ENCODE measurements at places on chromosomes 3 and 15.

GRCh38 chr3:42497009-42497731 is 5.3 kb upstream of the VIPR1 start:
- no peak for DNase-seq

- DNase-seq: no peak
These were observed 489.1 kb upstream of the CFAP20DC start for GRCh38 chr3:59538753-59539432.

DNA sequence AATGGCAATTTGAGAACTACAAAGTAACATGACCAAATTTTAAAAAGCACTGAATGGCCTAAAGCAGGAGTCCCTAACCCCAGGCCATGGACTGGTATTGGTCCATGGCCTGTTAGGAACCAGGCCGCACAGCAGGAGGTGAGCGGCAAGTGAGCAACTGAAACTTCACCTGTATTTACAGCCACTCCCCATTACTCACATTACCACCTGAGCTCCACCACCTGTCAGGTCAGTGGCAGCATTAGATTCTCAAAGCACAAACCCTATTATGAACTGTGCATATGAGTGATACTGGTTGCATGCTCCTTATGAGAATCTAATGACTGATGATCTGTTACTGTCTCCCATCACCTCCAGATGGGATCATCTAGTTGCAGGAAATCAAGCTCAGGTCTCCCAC is 48.8 kb downstream of the SENP7 start:
- no peak for DNase-seq

DNA sequence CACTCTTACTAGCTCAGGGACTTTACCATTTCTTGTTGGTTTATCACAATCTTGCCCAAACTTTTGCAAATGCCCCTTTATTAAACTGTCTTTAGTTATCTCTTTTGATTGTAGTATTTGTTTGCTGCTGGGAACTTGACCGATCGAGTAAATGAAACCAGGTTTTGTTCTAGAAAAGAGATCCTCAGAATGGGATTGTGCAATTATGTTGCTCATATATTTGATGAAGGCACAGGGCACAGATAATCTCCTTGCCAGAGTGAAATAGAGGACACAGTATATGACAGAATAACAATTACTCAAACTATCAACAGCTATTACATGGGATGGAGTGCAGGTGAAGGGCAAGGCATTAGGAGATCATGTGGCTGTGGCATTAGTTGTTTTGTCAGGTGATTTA is 216.6 kb upstream of the RASGRP1 start:
- DNase-seq: no peak

GRCh38 chr15:52567871-52568600 is 794 bp downstream of the ARPP19 start:
- no peak for DNase-seq

- no peak for DNase-seq
These were observed 228.9 kb upstream of the FEZF2 start for GRCh38 chr3:62602129-62602770.

DNA sequence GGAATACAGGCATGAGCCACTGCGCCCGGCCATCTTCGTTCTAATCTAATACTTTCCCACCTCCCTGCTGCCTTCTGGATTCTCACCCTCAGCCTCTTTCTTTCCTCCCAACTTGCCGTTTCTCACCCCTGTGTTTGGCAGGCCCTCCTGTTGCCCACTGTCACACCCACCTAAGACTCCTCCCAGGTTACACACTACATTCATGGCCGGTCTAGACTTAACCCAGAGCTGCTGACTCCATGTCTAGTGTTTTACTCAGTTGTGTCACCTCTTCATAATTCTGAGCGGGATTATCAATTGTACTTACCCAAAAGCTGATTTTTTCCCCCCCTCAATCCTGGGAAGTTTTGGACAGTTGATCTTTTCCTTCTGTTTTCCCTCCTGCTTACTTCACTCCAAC is 223.8 kb downstream of the FEZF2 start:
- no peak for DNase-seq

DNA sequence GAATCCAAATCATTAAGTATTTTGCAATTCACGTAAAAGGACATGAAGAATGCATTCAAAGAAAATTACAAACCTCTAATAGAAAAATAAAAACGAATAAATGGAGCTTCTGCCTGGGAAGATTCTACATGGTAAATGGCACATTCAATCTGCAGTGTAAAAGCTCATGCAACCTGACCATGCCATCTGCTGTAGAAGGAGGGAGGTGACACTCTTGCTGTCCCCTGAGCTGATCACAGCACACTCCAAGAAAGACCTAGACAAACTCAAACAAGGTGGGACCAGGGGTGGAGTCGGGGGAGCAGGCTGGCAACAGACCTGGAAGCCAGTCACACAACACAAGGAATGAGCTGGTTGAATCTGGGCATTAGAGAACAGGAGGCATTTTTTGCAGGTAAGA is 101.8 kb downstream of the BDH1 start:
- DNase-seq: no peak

Data from inflammatory macrophage (primary cell).